ENCODE measurements at places on chromosomes 4 and X.

DNA sequence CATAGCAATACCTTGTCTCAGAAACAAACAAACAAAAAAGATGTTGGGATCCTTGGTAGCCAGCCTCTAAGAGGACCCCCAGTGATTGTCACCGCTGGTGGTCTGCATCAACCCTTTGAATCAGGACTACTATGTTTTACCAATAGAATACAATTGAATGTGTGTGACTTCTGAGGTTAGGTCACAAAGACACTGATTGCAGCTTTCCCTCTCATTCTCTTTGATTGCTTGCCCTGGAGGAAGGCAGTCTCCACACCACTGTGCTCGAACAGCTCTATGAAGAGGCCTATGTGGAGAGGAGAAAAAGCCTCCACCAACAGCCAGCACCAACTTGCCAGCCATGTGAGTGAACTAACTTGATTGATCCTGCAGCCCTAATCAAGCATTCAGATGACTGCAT, 2.8 kb upstream of the SMIM14 start:
- DNase-seq, result no peak

DNA sequence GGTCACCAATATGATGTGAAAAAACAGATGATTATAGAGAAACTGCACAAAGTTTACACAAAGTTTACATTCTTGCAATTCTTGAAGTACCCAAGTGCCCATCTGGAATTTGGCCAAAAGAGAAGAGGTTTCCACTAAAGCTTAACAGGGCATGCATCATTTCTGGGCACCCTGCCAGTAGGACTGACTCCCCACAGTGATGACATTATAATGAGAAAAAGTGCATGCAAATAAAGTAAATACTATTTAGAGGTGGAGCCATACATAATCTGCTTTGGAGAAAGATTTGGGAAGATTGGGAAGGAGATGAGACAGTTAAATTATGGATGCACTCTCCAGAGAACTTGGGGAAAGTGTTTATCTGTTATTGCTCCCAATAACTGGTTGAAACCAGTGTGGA, 93.7 kb upstream of the TRPC3 start:
- peak; percentile 16 for DNase-seq

GRCh38 chr4:37661772-37662171, 24.4 kb downstream of the RELL1 start:
- no peak for DNase-seq

DNA sequence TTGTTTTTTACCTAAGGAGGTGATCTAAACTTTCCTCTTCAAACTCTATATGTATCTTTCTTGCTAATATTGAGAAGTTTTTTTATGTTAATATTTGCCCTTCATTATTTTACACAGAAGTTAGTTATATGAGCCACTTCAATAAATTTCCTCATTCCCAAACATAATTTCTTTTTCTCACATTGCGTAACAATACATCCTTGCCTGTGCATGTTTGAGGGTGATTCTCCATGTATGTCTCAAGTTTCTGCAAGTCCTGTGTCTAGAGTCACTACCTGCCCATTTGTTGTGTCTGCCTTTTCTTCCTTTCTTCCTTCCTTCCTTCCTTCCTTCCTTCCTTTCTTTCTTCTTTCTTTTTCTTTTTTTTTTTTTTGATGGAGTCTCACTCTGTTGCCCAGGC, 2057.9 kb downstream of the PCDH7 start:
- no peak for DNase-seq

GRCh38 chr4:148263802-148264201, 178.4 kb downstream of the NR3C2 start:
- DNase-seq, result no peak

DNA sequence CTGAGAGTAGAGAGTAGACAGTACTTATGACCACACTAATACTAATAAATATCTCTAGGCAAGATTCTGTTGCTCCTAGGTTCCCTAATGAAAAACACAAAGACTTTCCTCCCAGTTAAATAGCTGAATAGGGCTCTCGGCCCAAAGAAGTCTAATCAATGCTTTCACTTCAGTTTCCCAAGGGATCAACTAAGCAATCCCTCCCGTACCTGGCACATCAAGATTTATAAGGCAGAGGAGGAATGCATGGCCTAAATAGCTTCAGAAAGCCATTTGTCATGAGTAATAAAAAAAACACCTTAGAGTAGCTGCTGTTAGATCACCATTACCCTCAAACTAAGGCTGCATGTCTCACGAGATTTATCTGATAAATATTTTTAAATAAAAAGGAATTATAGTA, 56.8 kb upstream of the EXOC1L start:
- DNase-seq, result no peak

DNA sequence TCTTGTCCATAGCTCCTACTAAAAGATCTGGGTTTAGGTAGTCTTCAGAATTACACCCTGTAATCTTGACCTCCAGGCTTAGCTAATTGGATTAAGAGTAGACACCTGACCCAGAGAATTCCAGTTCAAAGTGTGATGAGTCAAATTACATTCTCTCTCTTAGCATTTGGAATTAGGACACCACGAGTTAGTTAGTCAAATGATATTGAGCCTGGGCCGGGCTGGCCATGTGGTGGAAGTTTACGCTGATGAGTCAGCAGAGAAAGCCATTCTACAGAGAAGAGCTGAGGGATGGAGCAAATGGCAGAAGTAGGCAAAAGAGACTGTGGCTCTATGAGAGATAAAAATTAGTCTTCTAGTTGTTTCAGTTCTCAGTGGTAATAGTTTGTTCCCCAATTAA, 31.1 kb downstream of the CEP44 start:
- DNase-seq, result no peak

- DNase-seq, result peak; percentile 54
Observed at GRCh38 chr4:42568610-42569207, 88.2 kb downstream of the ATP8A1 start.

DNA sequence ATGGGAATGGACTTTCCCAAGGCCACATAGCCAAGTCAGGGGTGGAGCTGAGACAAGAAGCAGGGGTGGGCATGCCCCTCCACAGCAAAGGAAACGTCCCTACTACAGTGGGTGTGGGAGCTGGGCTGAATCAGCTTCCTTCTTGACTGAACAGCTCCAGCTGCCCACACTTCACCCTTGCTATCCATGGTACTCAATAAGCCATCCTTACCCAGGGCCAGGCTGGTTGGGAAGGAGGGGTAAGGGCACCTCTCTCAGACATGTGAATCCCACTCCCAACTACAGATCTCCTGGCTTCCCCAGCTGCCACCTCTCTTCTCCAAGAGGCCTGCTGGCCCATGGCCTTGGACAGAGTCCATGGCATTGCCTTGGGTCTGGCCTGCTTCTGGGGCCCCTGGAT, 21.0 kb downstream of the LAS1L start:
- DNase-seq, result no peak

- DNase-seq, result no peak
Observed at GRCh38 chr4:61220556-61220955, 20.4 kb downstream of the ADGRL3 start.

DNA sequence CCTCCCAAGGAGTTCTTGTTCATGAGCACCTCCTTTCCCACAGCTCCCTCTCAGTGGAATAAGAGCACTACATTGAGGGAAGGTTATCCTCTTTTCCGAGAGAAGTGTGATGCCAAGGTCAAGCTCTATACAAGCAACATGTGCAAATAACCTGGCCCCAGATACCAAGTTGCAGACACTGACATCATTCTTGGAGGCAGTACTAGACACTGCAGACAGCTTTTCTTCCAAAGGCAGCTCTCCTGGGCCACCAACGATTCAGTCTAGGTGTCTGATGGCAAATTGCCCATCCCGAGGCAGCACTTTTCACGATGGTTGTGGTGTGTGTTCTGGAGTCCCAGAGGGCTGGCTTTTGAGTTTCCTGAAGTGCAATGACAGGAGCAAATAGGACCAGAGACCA, 384.9 kb downstream of the TLL1 start:
- DNase-seq, result no peak

DNA sequence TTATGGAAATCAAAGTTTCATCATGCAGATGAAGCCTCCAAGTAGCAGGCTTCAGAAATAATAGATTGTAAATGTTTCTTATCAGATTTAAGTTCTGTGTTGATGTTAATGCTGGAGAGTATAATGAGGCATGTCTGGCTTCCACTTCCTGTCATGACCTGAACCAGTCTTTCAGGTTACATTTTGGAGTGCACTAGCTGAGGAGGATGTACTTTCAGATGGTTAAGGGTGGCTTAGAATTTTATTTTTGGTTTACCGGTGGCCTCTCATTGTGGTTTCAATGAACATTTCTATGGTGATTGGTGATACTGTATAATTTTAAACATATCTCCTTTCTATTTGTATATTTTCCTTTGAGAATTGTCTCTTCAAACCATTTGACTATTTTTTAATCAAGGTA, 890.4 kb downstream of the SH3BGRL start:
- DNase-seq, result no peak
